ENCODE measurements at places on chromosomes 3 and 15.

GRCh38 chr15:57079931-57080620 lies 161.6 kb downstream of the TCF12 start:
- no peak for DNase-seq

- DNase-seq, result no peak
These were observed 276.2 kb upstream of the LRRFIP2 start for GRCh38 chr3:37450561-37450960.

- peak; percentile 34 for DNase-seq
These were observed 26.4 kb downstream of the ANXA2 start for GRCh38 chr15:60371175-60372051.

GRCh38 chr3:104939196-104939595 lies 427.5 kb upstream of the ALCAM start:
- no peak for DNase-seq

DNA sequence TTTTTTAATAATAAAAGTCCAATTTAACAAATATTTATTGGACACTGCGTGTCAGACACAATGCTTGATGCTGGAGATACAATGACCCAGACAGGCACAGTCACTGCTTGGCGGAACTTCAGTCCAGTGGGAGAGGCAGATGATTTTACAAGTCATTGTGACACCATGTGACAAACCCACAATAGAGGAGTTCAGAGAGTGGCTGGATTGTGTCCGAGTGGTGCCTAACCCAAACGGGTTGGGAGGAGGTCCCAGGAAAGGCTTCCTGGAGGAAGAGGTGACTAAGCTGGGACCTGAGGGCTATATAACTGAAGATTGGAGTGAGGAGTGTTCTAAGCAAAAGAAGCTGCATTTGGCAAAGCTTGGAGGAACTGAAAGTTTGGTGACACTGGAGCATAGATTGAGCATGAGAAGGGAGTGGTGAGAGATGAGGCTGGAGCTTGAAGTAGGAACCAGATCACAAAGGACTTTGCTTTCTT lies 41.4 kb downstream of the CRTC3 start:
- no peak for DNase-seq

- no peak for DNase-seq
These were observed 16.1 kb downstream of the C3orf22 start for GRCh38 chr3:126542340-126543241.

DNA sequence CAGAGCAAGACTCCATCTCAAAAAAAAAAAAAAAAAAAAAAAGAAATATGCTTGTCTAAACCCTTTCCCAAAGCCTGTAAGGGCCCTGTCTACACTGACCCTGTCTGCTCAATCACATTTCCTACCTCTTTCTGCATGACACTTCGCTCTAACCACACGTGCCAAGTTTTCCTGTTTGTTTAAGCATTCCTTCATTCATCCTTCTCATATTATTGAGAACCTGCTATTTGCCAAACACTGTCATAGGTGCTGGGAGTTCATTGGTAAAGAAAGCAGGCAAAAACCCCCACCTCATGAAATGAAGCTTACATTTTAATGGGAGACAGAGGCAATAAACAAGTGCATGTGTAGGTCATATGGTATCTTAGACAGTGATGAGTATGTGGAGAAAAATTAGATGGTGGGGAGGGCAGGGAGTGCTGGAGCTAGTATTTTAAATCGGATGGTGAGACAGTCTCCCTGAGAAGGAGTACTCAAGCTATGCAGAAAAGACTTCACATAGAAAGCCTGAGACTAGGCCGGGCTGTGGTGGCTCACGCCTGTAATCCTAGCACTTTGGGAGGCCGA lies 48.0 kb downstream of the B3GNT5 start:
- no peak for DNase-seq

DNA sequence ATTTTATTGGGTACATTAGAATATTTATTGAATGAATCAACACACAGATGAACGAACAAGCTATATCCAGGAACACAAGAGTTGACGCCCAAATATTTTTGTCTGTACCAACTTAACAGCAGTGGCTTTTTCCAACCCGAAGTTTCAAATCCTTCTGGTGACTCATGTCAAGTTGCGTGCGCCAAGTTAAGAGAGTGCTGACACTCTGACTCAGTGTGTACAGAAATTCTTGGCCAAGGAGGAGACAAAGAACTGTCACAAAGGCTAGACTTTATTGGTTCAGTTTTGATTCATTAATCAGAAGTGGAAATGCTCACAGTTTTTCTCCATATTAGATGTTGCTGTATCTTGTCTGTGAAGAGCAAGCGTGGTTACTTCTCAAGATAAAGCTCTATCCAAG lies 59.6 kb upstream of the TSC22D2 start:
- DNase-seq, result no peak

DNA sequence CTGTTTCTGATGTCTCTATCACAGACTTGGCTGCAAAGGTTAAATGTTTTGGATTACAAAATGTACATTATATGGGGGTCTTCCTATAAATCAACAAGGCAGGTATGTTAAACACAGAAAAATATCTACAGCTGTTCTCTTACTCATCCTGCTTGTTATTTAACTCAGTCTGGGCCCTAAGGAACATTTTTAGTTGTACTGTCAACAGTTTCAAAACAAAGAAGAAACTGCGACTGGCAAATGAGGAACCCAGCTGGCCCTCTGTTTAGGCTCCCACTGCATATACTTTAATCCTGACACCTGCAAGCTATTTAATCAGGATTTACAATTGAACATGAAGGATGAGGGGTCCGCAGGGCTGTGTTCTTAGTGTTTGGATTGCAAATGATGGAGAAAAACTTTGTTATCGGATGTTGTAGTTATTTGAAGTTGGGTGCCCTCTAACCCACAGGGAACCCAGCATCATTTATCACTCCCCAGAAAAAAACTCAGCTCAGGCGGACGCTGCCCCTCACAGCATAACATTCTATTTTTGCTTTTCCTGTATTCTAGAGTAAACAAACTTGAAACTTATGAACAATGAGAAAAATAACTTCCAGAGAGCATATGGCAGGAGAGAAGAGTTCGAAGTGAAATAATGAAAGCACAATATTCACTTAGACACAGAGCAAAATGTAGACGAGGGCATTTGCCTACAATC lies 91.2 kb downstream of the POLR2M start:
- DNase-seq, result no peak

DNA sequence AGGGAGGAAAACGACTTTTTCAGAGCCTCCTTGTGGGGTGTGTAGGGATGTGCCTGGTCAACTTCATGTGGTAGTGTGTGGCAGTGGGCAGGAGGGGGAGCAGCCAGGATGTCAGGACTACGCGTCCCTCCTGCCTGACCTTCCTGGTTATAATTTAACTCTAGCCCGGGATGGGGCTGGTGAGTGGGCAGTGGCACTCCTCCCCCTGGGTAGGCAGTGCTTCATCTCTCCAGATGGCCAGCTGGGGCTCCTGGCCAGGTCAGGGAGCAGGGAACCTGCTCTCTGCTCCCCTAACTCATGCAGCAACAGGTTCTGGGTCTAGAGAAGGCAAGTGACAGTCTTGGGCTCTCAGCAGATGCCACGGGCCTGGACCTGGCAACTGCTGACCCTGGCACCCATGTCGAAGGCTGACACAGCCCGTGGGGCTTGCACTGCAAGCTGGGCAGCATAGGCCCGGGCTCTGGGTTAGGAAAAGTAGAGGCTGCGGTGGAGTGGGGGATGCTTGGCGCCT lies 2.6 kb downstream of the ITIH4 start:
- no peak for DNase-seq

DNA sequence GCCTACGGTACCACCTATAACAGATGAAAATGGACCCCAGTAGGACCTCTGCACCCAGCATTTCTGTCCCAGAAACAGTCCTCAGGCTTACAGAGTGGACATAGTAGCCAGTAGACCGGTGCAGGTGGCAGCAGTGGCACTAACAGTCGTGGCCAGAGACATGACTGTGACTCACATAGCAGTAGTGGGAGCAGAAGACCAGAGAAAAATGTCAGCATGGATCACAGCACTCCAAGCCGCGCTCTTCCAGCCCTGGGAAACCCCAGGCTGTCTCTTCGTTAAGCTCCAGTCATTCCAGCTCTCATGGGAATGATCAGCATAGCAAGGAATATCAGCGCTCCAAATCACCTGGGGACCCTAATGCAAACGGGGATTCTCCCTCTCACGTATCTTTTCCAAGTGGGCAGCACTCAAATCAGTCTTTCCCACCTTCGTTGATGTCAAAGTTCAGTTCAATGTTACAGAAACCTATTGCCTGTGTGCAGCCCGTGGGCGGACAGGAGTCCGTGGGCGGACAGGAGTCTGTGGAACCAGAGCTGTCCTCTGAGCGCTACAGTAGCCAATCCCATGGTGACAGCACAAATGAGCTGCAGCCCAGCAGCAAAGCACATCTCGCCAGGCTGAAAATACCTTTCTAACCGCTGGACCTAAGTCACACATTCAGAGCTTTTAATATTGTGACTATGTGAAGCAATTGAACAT lies 10.5 kb downstream of the BFSP2 start:
- DNase-seq, result no peak

- DNase-seq, result no peak
These were observed 87.4 kb upstream of the ADAMTS17 start for GRCh38 chr15:100429116-100429728.

GRCh38 chr15:62607643-62608042 lies 434.9 kb upstream of the TPM1 start:
- no peak for DNase-seq

Measured in activated CD4-positive, alpha-beta T cell treated with anti-CD3 and anti-CD28 coated beads for 4 hours (primary cell).